Activated CD4-positive, alpha-beta T cell treated with anti-CD3 and anti-CD28 coated beads for 36 hours (primary cell): ENCODE measurements at places on chromosomes 2 and 18.

DNA sequence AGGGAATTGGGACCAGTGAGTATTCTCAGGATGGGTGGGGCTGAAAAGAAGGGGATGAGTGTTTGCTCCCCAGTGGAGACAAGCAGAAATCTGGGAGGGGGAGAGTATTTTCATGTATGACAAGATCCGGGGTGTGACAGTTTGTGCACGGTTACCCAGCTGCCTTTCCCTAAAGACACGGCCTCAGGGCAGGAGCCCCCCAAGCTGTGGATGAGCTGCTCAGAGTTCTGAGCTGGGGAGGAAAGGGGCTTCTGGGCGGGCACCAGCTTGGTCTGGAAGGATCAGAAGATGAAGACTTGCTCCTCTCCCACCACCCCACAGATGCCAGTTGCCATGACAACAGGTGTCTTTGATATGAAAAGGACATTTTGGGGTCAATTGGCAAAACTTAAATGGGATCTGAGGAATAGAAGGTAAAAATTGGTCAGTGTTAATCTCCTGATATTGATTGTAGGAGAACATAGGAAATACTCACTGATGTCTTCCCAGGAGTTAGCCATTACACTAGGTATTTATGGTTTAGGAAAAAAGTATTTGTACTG is 29.2 kb downstream of the ZCCHC2 start:
- DNase-seq, result no peak

- DNase-seq, result no peak
These were observed 602.8 kb downstream of the EPHA4 start for GRCh38 chr2:220969348-220969747.

GRCh38 chr2:208134928-208135586 is 5.4 kb upstream of the CRYGC start:
- peak; percentile 35 for DNase-seq

DNA sequence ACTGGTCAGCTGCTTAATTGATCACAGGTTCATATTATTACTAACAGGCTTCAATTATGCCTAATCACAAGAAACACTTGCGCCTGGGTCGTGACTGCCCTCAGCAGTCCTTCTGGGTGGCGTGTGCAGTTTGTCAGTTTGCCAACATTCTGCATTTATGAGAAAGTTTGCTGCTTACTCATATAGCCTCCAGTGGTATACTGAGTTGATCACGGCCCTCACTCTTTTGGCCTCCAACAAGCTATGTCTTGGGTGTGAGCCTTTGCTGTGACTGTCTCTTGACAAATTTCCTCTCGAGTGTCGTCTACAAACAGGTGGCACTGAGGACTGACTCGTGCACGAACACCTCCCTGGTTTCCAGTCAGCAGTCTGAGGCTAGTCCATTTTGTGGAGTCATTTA is 27.3 kb downstream of the DCDC2C start:
- DNase-seq, result no peak

GRCh38 chr18:55322178-55322735 is 265.7 kb downstream of the TCF4 start:
- DNase-seq, result peak; percentile 24

GRCh38 chr2:118374974-118375755 is 286.9 kb downstream of the INSIG2 start:
- DNase-seq, result no peak

DNA sequence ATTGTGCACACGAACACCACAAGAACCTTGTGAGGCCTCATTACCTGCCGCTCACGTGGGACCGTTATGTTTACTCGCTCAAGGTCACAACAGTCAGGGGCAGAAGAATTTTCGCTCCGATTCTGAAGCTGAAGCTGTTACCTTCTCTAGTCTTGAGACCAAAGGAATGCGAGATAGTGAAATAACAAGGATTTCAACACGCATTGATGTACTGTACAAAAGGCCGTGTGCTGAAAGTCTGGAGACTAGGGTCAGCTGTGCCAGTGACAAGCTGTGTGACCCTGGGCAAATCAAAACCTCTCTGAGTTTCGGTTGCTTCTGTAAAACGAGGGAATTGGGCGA is 583 bp downstream of the NEMP2 start:
- DNase-seq, result peak; percentile 76

DNA sequence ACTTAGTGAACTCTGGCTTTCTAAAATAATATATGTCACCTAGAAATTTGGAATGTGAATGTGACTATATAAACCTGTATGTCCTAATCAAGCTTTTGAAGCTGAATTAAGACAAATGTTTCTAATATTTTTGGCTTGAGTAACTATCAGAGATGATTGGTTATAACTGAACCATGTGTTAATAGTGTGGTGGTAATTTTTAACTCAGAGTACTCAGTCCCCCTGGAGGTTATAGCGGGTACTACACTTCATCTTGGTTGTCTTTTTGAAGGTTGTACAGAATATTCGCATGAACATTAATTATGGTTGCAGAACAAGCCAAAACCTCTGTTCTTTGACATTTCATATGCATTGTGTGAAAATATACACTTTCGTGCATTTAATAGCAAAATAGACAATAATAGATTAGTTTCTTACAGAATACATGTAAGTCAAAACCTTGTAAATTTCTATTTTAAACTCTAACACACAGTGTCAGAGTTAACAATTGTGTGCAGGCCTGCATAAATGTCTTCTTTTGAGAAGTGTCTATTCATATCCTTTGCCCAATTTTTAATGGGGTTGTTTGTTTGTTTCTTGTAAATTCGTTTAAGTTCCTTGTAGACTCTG is 86.0 kb downstream of the OSBPL6 start:
- DNase-seq, result peak; percentile 45

DNA sequence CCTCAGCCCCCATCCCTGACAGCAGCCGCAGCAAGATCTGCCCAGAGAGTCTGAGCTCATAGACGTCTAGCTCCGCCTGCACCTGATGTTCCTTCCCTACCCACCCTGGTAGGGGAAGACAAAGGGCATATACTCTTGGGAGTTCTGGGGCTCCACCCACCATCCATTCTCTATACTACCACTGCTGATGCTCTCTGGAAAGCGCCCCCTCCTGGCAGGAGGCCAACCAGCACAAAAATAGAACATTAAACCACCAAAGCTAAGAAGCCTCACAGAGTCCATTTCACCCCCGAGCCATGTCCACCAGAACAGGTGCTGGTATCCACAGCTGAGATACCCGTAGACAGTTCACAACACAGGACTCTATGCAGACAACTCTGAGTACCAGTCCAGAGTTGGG is 662.6 kb upstream of the FAM98A start:
- no peak for DNase-seq

GRCh38 chr2:219766658-219767057 is 139.2 kb downstream of the SLC4A3 start:
- no peak for DNase-seq

GRCh38 chr2:49113046-49113445 is 41.3 kb downstream of the FSHR start:
- no peak for DNase-seq

DNA sequence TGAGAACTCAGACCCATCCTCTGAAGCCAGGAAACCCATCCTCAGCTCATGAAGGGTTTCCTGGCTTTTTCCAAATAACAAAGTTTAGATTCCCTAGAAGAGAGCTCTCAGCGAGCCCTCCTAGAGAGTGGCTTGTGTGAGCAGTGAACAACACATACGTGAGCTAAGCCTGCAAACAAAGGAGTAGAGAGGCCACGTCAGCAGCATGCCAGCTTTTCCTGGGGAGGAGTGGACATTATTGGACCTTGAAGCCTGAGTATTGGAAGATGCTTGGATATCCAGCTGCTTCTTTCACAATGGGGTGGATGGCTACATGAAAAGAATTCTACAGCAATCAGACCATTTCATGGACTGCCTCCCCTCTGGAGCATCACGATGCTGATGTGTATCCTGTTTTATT is 21.1 kb downstream of the KIF5C start:
- DNase-seq, result no peak

DNA sequence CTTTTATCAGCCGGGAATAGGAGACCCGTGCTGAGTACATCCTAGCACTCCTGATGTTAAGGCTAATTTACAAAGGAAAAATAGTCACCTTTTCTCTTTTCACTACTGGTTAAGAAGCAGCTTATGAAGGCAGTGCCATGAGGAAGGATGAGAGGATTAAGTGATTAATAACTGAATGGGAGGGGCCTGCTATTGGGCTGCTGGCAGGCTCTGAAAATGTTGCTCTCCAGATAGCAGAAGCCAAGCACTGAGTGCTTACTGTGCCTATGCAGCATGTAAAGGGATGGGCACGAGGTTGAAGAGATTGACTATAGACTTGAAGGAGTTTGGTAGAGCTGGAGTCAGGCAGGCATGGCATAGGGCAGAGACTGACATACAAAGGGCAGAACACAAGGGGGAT is 282.4 kb upstream of the THSD7B start:
- DNase-seq, result no peak

DNA sequence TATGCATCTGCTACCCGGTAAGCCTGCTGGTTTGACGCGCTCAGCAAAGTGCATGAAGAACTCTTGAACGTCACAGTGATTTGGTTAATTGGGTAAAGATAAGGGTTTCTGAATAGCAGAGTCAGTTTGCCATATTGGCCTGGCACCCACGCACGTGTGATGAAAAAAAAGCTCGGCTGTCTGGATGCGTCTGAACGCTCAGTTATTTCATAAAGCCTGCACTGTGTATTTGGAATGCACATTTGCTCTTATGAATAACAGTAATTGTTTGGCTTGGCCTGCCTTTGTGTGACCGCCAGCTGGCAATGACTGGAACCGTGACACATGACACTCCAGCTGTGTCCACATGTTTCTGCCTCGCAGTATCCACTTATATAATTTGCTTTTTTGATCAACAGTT is 129.2 kb upstream of the MEIS1 start:
- DNase-seq, result no peak

DNA sequence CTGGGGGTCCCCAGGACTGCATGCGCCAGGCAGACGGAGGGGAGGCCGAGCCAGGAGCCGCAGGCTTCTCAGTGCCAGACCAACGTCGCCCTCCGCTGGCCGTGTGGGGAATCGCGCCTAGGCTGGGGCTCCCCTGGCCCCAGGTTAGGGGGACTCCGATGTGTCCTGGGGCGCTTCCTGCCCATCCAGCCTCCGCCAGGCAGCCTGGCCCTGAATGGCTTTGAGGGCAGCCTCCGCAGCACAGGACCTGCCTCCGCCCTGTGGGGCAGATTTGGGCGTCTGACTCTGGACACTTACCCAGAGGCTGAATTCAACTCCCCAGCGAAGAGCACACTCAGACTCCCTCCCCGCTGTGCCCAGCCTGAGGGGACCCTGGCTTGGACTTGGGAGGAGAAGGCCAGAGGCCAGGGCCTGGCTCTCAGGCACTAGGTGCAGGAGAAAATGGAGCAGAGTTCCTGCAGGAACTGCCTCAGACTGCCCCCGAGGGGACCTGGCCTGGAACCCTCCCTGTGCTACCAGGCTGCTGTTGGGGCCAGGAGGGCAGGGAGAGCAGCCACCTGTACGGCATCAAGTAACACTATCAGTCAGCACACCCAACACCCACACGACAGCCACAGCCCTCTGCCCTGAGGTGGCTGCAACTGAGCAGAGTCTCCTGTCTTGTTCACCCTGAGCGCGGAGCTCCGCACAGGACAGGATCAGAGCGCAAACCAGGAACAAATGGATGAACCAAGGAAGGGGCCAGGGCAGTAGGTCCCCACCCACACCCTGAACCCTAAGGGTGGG is 597 bp upstream of the TEKT4 start:
- DNase-seq, result peak; percentile 69

DNA sequence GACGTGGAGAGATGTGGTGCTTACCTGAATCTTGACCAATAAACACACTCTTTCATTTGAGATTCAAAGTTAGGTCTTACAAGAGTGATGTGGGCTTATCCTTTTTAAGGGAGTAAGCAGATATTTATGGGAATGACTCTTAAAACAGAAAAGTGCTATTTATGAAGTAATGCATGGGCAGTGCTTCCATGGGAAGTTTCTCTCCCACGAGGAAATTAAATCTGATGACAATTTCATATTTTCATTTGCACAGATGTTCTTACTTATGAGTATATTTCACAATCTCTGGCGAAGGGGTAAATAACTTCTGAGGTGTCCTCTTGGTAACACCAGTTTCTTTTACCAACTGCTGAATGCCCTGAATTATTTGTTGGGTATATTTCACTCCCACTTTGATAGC is 21.0 kb downstream of the PNPT1 start:
- no peak for DNase-seq

- DNase-seq, result no peak
These were observed 221.9 kb upstream of the SETBP1 start for GRCh38 chr18:44458777-44459176.

DNA sequence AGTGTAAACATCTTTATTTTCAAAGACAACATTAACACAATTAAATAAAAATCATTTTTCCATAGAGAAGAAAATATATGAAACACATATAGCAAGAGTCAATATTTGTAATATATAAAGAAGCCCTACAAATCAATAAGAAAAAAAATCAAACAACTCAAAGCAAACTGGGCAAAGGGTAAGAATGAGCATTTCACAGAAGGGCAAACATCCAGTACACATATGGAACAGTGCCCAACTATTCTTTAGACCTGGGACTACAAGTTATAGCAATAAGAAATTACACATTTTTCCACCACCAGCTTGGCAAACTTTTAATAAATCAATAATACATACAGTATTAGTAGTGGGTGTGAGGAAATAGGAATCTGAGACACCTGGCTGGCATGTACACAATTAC is 324.1 kb downstream of the CYP26B1 start:
- no peak for DNase-seq

GRCh38 chr2:146912536-146912935 is 932.3 kb upstream of the ACVR2A start:
- no peak for DNase-seq

- no peak for DNase-seq
These were observed 105.5 kb upstream of the DTNA start for GRCh38 chr18:34604591-34604990.

DNA sequence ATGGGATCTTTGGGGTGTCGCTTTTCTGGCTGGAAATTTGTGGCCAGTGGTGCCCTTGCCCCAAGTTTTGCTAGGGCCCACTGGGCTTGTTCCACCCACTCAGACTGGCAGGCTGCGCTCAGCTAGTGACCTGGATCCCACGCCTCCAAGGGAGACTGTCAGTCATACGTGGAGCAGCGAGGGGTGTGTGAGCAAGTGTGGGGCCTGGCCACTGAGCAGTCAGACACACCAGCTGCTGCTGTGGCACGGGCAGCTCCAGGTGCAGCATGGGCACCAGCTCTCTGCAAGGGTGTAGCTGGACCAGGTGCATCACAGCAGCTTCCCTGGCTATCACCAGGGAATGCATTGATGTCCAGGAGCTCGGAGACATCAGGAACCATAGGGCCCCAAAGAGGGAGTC is 327.0 kb downstream of the NR4A2 start:
- DNase-seq, result no peak

DNA sequence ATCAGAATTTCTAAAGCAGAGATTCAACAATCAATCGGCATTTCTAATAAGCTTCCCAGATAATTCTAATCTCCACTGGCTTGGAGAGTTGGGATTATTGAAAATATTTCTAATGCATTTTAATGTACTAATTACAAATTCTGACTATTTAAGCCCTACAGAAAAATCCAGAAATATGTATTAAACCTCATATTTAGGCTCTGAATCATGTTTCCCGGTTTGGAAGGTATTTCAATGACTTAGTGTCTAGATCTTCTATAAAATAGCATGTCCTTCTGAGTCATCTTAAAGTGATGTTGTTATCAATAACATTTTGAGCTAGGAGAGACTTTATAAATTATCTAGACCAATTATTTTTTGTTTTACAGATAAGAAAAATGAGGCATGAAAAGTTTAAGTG is 258.8 kb upstream of the NRXN1 start:
- no peak for DNase-seq
